ENCODE measurements at places on chromosomes 1 and 21.

GRCh38 chr1:108075055-108075454 is 110.1 kb upstream of the VAV3 start:
- DNase-seq, result no peak

- DNase-seq, result peak; percentile 46
Measured at GRCh38 chr1:31954607-31955283, 16.6 kb upstream of the PTP4A2 start.

- DNase-seq, result no peak
Measured at GRCh38 chr1:160864173-160864572, 1.5 kb upstream of the CD244 start.

GRCh38 chr1:183476081-183476480 is 3.8 kb downstream of the SMG7 start:
- DNase-seq, result no peak

GRCh38 chr1:153536012-153536670 is 350 bp upstream of the S100A6 start:
- DNase-seq, result peak; percentile 76

DNA sequence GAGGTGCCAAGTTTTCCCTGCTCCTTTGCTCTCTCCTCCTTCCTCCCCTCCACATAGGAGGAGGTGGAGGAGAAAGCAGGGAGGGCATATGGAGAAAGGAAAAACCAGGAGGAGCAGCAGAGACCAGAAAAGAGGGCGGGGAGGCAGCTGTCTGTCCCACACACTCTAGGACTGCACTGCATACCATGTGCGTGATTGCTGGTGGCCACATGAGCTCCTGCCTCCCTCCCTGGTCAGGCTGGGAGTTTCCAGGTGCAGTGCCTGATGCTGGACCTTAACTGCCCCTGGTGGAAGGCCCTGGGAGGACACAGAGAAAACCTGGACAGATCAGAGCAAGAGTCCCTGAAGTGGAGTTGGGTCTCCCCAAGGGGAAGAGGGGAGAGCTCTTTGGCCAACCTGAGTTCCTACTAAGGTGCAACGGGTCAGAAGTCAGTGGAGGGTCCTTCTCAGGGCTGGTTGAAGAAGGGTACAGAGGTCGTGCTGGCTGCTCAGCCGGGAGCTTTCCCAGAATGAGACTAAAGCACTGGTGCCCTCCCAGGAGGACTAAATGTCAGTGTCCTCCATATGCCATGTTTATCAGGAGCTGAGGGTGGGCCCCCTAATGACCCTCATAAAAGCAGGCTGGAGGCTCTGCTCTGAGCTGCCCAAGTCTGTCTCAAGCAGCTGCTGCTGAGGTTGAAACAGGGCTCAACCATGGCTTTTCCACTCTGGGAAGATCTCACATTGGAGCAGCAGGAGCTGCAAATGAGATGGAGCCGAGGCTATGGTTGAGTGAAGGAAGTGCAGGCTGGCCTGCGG is 3.5 kb upstream of the LGR6 start:
- peak; percentile 53 for DNase-seq

- DNase-seq, result no peak
Measured at GRCh38 chr1:151479462-151479861, 20.2 kb upstream of the POGZ start.

DNA sequence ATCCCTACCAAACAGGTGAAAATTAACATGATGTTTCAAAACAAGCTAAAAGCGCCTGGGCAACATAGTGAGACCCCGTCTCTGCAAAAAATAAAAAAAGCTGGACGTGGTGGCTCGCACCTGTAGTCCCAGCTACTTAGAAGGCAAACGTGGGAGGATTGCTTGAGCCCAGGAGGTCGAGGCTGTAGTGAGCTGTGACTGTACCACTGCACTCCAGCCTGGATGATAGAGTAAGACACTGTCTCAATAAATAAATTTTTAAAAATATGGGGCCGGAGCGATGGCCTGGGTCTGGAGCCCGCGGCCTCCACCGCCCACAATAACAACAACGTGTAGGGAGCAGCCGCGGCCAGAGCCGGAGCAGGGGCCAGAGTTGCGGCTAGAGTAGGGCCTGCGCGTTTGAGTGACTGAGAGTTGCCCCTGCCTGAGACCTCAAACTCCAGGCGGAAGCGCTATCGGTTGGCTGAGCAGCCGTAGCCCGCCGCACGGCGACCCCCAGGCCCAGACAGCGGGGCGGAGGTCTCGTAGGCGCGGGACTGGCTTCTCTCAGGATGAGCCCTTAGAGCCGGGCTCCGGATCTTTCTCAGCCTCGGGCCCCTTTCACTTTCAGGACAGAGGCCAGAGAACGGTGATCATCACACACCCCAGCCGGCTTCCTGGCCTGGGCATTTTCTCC is 41.4 kb downstream of the ZMYM1 start:
- no peak for DNase-seq

DNA sequence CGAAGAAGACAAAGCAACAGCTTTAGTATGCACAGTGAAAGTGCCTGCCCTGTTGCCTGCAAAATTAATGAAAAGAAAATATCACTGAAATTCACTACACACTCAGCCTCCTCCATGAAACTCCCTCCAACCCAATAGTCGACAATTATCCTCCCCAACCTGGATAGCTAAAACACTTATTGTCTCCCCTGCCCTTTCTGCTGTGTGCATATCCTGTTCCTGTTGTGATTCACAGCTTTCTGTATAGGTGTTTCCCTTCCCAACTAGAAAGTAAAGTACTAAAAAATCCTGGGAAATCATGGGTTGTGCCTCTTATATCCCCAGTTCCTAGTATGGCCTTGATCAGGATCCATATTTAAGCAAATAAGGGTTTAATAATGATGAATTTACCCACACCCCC is 412.1 kb downstream of the LTN1 start:
- no peak for DNase-seq

DNA sequence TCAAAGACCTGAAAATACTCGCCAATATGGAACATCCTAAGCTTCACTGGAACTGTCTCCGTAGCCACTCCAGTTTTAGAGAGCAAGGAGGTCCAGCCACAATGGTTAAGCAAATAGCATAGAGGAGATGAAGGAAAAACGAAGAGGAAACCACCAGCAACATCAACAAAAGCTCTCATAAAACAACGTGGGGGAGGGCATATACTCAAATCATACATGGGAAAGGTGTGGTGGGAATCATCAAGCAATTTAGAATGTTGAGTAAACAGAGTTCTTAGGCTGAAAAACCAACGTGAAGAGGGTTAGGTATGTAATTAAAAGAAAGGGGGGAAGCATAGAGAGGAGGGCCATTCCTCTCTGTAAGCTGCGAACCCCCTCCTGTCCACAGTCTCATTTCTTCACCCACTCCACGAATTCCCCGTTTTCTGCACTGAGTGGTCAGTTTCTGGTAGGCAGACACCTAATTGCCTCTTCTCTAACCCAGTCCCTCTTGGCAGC is 1.0 kb downstream of the TMEM59 start:
- DNase-seq, result no peak

DNA sequence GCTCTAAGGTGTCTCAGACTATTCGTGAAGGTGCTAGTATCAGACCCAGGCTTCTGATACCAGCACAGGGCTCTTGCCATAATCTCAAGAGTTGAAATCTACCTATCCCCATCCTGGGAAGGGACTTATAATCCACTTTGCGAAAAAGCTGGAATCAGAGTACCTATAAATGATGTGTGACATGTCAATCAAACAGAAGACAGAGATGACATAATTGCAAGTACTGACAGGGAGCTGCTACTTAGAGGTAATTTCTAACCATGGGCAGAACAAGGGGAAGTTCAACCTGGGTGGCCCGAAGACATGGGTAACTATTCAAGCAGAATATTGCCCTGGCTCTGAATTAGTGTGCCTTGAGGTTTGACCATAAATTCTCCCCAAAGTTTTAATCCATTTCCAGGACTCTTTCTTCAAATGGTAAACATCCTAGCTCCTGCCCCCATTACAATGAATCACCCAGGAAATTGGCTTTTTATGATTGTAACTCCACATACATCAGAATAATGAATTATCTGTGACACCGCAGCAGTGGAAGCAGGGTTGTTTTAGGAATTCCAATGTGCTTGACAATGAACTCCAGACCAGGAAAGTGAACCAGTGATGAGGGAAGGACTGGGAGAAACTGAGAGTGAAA is 37.2 kb downstream of the KANK4 start:
- no peak for DNase-seq

Measured in HuH-7 (cell line).